ENCODE measurements at places on chromosomes 5 and 9.

GRCh38 chr9:136336156-136336870 lies 9.0 kb downstream of the GPSM1 start:
- no peak for DNase-seq

DNA sequence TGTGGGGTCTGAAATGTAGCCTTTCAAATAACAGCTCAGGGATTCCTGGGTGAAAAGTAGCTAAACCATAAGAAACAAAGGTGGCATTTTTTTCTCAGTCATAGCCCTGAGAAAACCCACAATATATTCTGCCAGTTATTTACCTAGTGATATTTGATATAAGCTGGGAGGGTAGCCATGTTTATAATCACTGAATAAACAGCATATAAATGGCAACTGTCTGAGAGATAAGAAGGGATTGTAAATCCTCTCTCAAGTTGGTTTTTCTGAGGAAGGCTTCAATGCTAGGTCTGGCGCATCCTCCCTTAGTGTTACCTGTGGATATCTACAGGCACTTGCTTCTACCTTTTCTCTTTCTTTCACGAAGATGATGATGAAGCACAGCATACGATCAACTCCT lies 1080.5 kb upstream of the DMAC1 start:
- no peak for DNase-seq

DNA sequence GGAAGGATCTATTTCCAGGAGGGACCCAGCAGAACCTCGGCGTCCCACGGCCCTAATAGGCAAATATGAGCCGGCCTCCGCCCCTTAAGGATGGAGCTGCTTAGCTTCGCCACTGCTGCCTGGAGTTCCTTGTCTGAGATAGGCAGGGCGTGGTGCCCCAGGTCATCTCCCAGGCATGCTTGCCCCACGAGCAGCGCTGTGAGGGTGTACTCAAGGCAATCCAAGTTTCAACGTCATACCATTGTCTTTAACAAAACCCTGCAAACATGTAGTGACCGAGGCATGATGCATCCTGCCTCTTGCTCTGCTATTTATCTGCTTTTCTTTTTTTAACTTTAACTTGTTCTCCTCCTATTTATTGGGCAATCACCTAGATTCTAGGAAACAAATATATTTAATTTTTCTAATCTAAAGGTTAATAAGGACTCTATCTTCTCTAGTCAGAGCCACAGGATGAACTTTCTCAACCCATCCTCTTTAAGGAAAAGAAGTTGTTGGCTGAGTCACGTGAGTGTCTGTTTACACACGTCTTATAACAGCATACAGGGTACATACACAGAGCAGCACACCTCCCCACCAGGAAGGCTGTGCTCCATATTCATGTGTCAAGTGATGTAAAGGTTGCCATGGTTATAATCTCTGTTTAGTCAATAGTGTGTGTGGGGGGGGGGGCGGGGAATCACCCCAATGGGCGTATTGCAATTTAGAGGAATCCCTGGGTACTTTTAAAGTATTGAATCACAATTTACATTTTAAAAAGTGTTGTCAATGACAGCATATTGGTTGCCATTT lies 27.3 kb upstream of the ZSWIM6 start:
- DNase-seq: no peak

GRCh38 chr5:54360925-54361662 lies 50.7 kb upstream of the ARL15 start:
- DNase-seq: no peak

- DNase-seq: no peak
Observed at GRCh38 chr5:11797132-11797531, 107.1 kb downstream of the CTNND2 start.

GRCh38 chr5:150085950-150086715 lies at the start of gene CSF1R:
Gene CSF1R (minus strand): TSS chr5:150086554. CDS start chr5:150086427, 127 bp downstream.
- DNase-seq: no peak

DNA sequence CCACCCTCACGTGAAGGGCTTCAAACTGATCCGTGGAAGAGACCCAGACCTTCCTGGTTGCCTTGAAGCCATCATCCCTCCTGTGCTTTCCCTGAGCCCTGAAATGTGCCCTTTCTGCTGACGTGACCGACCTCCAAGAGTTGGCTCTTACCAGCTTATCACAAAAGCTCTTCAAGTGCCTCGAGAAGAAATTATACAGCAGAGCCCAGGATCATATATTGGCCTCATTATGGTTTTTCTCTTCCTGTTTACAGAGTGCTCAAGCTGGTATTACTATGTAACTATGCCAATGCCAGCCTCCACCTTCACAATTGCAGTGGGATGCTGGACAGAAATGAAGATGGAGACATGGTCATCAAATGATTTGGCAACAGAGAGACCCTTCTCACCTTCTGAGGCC lies 66.0 kb downstream of the AOPEP start:
- DNase-seq: no peak

DNA sequence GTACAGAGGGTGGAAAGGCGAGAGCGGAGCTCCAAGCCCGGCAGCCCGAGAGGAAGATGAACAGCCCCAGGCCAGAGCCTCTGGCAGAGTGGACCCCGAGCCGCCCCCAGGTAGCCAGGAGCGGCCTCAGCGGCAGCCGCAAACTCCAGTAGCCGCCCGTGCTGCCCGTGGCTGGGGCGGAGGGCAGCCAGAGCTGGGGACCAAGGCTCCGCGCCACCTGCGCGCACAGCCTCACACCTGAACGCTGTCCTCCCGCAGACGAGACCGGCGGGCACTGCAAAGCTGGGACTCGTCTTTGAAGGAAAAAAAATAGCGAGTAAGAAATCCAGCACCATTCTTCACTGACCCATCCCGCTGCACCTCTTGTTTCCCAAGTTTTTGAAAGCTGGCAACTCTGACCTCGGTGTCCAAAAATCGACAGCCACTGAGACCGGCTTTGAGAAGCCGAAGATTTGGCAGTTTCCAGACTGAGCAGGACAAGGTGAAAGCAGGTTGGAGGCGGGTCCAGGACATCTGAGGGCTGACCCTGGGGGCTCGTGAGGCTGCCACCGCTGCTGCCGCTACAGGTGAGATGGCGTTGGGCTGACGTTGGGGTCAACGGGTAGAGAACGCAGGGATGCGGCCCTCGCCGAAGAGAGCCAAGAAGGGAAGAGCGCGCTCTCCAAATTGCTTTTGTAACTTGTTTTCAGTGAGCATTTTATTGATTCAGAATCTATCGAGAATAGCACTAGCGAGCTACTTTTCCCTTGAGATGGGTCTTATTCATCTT lies at the start of gene PTGER4:
Gene PTGER4 (plus strand): TSS at position 3 of the 769 bp plus-strand sequence. CDS start 1,079 bp downstream, outside the sequence.
- DNase-seq: no peak

- DNase-seq: no peak
Observed at GRCh38 chr9:26781906-26782305, 110.7 kb downstream of the CAAP1 start.

GRCh38 chr5:127290019-127290945 lies at the start of gene MEGF10:
Gene MEGF10 (plus strand): TSS chr5:127290796. CDS start chr5:127331309, 40,513 bp downstream.
- peak; percentile 78 for DNase-seq

GRCh38 chr5:116671211-116671736 lies 96.7 kb upstream of the SEMA6A start:
- DNase-seq: no peak

GRCh38 chr9:37410969-37411785 lies 11.3 kb upstream of the GRHPR start:
- DNase-seq: no peak

DNA sequence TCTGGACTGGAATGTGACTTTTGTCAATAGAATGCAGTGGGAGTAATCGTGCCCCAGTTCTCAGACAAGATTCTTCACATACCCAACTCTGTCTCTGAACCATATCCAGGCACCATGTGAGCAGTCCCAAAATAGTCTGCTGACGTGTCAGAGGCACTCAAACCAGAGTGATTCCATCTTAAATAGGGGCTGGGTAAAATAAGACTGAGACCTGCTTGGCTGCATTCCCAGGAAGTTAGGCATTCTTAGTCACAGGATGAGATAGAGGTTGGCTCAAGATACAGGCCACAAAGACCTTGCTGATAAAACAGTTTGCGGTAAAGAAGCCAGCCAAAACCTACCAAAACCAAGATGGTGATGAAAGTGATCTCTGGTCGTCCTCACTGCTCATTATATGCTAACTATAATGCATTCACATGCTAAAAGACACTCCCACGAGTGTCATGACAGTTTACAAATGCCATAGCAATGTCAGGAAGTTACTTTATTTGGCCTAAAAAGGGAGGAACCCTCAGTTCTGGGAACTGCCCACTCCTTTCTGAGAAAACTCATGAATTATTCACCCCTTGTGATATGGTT lies 16.9 kb upstream of the PLCXD3 start:
- DNase-seq: no peak

DNA sequence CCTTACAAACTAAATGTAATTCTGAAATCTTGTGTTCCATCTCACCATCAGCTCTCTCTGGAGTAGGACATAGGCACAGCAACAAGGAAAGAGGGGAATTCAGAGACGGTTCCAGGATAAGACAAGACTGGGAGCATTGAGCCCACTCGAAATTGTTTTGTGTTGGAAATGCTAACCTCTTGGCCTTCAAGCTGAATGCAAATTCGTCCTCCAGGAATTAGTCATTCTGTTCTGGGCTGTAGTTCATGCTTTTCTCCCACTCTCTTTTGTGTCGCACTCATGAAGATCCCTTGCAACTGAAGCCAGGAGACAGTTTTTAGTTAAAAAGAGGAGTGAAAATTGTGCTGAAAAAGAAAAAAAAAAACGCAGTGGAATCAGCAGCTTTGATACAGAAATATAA lies 121.7 kb upstream of the SEMA6A start:
- DNase-seq: no peak

GRCh38 chr5:79190235-79190529 lies 45.7 kb upstream of the JMY start:
- no peak for DNase-seq

DNA sequence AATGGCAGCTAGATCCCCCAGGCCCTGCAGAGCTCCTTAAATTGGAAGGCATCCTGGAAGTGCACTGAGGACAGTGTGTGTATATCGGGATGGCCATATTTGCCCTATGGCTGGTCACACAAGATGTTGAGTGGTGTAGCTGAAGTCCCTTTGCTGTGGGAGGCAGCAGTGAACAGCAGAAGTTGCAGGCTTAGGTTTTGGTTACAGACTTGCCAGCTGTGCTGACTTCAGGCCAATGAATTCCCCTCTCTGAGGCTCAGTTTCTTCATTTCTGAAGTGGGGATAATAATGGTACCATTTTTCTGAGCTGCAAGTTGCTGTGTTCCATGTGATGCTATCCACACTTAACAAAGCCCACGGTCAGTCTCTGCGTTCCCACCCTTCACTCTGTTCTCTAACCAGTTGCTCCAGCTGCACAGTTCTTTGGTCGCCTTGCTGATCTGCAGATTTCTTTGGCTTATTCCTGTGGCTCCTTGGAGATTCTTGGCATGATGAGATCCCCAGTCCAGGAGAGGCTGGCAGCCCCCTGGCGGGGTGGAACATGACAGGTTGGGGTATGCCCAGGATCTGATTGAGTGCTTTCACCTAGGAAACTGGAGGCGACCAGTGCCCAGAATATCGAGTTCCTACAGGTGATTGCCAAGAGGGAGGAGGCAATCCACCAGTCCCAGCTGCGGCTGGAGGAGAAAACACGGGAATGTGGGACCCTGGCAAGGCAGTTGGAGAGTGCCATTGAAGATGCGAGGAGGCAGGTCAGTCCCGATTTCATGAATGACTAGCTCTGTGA lies 6.5 kb upstream of the GLE1 start:
- DNase-seq: no peak

DNA sequence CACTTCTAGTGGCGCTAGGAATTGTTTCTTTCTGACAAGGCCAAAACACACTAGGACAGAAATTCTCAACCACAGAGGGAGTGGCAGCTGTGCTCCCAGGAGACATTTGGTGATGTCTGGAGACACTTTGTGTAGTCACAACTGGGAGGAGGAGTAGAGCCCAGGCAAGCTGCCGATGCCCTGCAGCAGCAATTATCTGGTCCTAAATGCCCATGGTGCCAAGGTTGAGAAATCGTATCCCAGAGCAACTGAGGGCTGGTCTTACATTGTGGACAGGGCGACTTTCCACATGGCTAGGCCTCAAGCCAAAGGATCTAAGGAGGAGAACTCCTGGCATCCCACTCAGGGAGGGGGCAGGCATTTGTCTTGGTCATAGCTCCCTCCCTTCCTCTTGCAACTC lies 259.9 kb downstream of the GADD45G start:
- DNase-seq: no peak

DNA sequence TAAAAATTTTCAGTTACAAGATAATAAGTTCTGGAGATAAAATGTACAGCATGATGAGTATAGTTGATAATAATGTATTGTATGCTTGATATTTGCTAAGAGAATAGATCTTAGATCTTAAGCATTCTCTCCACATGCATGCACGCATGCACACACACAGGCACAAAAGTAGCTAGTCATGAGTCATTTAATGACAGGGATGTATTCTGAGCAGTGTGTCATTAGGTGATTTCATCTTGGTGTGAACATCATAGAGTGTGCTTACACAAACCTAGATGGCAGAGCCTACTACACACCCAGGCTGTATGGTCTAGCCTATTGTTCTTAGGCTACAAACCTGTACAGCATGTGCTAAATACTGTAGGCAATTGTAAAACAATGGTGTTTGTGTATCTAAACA lies 124.2 kb downstream of the PTTG1 start:
- DNase-seq: no peak

GRCh38 chr5:180328296-180329137 lies 24.6 kb downstream of the GFPT2 start:
- DNase-seq: no peak

DNA sequence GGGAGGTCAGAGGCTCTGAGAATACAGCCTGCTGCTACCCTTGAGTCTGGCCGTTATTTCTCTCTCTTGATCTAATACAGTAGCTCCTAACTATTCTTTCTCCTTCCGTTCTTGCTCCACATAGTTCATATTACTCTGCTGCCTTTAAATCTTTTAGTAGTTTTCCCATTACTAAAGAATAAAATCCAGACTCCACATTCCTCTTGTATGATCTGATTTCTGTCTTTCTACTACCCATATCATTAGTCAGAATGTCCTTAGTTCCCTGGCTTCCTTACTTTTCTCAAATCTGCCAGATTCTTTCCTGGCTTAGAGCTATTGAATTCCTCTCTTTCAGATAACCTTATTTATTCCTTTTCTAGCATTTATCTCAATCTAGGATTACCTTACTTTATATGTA lies 40.0 kb downstream of the MARCHF6 start:
- DNase-seq: no peak

- no peak for DNase-seq
Observed at GRCh38 chr9:93204470-93205043, 20.6 kb downstream of the WNK2 start.

DNA sequence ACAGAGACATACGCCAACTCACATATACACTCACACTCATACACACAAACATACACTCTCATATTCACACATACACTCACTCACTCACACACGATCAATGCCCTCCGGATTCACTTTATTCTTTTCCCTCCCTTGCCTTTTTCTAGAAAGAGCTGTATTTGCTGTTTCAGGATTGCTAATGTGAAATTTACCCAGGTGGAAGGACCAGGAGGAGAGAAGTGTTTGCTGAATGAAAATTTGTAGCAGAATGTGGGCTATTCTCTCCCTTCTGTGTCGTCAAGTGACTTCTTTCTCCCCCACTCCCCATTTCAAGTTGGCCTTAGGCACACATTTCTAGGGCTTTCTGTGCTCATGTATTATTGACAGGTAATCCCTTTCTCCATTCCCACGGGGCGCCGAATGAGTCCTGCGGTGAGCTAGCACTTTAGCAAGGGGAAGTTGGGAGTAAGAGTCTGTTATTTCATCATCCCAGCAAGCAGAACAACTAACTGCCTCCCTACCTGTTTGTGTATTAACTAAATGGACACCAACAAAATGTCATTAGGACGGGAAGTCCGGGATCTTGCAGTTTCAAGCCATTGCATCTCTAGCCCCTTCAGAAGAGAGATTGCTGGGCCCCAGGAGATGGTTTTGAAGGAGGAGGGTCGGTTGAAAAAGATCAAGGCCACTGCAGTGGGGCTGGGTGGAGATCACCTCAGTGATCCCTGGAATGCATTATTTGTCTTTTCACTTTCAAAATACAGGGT lies 97.1 kb upstream of the TAF11L2 start:
- DNase-seq: peak; percentile 10

All from right kidney (tissue), 9 donors.